ENCODE measurements at places on chromosomes 1 and 21. TPM values are rescaled to one million over a fixed set of nuclear protein-coding genes. Genes with fewer than 3 reads are reported as not detected.

- no peak for DNase-seq
Measured at GRCh38 chr1:9984253-9984652, 12.8 kb upstream of the RBP7 start.

DNA sequence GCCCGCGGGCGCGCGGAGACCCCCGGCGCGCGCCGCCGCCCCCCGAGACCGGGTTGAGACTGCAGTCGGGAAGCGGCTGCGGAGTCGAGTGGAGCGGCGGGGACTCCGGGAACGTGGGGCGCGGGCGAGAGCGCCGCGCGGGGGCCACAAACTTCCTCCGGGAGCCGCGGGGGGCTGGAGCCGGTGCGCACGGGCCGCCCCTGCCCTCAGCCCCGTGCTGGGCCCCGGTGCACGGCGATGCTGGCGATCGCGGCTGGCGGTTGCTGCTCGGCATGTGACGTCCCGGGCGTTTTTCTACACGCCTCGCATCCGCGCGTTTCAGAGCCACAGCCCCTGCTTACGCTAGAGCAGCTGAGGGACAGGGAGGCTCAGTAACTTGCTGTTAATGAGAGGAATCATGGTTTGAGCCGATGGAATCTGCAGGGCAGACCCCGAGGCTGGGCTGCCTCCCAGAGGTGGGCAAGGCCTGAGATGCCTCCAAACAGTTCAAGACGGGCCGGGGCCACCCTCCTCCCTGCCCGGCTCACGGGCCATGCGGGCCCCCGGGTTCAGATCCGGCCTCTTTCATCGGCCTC lies 520 bp downstream of the TMEM201 start:
- DNase-seq, result no peak

DNA sequence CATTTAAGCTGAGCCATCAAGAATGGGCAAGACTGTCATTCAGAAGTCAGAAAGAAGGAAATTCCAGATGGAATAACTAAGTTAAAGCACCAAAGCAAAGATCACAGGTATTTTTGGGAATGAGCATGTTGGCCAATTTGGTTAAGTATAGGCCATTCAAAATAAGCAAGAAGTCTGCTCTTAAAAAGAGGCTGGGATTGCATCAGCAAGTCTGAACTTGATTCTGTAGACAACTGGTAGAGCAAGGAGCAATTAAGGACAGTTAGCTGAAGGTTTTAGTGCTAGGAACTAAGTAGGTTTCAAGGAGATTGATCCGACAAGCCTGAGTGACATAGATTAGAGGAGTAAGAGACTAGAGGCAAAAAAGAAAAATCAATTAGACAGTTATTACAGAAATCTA lies 8.4 kb downstream of the ANKRD45 start:
- DNase-seq, result no peak

- DNase-seq, result no peak
Measured at GRCh38 chr21:20729376-20729775, 268.8 kb upstream of the NCAM2 start.

DNA sequence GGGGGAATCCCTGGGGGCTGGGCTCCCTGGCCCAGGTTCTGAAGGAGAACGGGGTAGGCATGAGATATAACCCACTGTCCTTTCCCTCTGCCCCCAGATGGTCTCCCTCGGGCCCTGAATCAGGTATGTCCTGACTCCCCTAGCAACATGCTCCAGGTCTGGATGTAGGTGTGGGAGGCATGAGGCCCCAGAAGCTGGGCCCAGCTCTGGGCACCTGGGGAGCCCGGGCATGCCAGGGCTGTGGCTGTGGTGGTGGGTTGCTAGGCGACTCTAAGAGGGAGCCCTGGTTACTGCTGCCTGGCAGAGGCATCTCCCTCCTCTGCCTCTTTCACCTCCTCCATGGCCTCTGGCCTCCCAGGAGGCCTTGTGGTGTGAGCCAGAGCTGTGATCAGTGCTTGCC lies 16.2 kb downstream of the FOXO6 start:
- no peak for DNase-seq

- no peak for DNase-seq
Measured at GRCh38 chr1:23108918-23109533, 59.6 kb downstream of the LUZP1 start.

GRCh38 chr1:56409112-56409691 lies 170.2 kb downstream of the PLPP3 start:
- no peak for DNase-seq

DNA sequence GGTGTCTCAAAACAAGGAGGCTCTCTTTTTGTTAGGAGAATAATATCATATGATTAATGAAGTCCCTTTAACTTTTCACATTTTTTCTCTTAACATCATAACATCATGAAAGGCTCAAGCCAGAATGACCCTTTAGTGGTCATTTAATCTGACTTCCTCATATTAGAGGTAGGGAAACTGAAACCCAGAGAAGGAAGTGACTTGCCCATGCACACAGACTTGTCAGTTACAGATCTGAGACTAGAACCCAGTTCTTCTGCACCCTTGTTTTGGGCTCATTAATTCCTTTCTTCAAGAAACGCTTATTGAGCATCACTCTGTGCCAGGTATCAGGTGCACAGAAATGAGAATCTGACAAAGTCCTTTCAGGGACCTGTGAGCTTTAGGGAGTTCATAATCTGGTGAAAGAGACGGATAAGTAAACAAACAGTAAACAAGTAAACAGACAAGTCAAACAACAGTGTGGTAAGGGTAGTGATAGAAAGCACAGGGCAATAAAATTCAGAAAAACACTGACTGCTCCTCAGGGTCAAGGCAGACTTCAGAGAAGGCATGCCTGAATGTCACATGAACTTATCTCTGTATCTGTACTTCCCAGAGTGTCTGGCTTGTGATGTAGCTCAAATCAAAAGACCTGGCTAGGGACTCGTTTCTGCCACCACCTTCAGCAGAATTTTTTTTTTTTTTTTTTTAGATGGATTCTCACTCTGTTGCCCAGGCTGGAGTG lies 38.3 kb upstream of the OSBPL9 start:
- no peak for DNase-seq

The KCNJ9 gene
- total RNA-seq, result 0.07 TPM

DNA sequence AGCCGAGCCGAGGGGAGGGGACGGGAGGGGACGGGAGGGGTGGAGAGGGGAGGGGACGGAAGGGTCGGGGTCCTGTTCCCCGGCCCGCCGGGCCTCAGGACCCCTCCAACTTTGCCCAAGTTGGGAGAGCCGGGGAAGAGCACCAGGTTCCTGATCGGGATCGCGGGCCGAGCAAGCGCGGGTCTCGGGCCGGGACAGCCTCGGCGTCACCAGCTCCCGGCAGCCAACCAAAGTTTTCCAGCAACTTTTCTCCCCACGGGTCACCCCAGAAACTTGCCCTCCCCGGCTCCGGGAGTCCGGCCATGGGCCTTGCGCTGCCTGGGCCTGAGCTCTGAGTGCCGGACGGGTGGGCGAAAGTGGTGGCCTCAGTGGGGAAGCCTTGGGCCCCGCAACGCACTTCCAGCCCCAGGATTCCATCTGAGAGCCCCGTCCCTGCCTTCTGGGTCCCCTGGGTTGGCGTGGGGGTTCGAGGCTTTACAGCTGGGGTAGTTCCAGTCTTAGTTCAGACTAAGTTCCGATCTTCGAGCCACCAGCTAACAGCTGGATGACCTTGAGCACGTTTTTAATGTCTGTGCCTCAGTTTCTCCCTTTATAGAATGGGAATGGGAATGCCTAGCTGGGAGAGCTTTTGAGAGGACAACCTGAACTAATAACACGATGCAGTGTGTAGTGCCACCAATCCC lies 458 bp downstream of the ZC3H12A start:
- no peak for DNase-seq

Data from mesothelial cell of epicardium (in vitro differentiated cells).